ENCODE measurements at places on chromosomes 6 and 20.

- DNase-seq = no peak
Observed at GRCh38 chr20:59434960-59435359, 134.5 kb downstream of the EDN3 start.

DNA sequence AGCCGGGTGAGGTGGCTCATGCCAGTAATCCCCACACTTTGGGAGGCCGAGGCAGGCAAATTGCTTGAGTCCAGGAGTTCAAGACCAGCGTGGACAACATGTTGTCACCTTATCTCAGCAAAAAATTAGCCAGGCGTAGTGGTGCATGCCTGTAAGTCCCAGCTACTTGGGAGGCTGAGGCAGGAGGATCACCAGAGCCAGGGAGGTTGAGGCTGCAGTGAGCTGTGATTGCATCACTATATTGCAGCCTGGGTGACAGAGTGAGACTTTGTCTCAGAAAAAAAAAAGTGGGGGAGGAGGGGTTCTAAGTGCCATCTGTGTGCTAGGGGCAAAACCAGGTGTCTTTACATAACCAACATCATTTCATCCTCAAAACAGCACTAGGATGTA is 48.3 kb downstream of the CDK5RAP1 start:
- no peak for DNase-seq

- no peak for DNase-seq
Observed at GRCh38 chr6:47254906-47255305, 54.8 kb downstream of the TNFRSF21 start.

DNA sequence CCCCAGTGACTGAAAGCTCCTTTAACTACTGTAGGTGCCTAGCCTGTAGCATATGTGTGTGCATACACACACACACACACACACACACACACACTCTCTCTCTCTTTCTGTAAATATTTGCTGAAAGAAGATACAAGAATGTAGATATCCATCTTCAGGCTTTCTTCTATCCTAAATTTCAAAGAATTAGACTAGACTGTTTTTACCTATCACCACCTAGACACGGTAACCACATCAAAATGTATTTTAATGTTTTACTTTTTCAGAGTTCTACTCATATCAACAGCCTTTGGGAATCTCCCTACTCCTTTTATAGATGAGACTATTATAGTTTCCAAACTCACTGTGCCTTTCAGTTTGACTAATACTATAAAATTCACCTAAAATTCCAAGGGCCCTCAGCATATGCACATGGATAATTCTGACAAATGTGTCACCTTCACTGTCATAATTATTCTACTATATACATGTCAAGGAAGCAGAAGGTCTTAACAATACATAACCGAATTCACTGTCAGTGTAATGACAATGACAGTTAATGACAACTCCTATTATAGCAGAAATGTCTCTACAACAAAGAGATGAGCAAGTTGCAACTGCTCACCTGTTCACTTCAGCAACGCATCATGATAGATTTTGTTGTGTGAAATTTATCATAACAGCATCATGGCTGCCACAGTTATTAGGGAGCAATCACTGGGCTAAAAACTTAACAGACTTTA is 236.5 kb downstream of the GMPR start:
- DNase-seq = no peak

All from stimulated activated CD4-positive, alpha-beta T cell treated with anti-CD3 and anti-CD28 coated beads, Interleukin-15, amount 100 ng/mL, for 24 hours (primary cell).